Activated naive CD4-positive, alpha-beta T cell treated with Interleukin-2 at 50 U/mL for 16 hours (primary cell): ENCODE measurements at places on chromosomes 13 and 19.

GRCh38 chr13:29185926-29186325 lies 365.8 kb downstream of the MTUS2 start:
- DNase-seq: no peak

- no peak for DNase-seq
Measured at GRCh38 chr19:51114087-51114729, 6.0 kb upstream of the CTU1 start.

DNA sequence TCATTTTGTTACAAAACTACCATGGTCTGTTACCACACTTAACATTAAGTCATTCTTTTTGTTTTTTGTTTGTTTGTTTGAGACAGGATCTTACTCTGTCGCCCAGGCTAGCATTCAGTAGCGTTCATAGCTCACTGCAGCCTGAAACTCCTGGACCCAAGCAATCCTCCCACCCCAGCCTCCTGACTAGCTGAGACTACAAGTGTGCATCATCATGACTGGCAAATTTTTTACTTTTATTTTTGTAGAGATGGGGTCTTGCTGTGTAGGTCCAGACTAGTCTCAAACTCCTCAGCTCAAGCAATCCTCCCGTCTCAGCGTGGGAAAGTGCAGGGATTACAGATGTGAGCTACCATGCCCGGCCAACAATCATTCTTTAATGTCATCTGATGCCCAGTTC lies 3.3 kb downstream of the ALDH16A1 start:
- no peak for DNase-seq

GRCh38 chr13:76888421-76888820 lies 2.2 kb upstream of the KCTD12 start:
- no peak for DNase-seq

DNA sequence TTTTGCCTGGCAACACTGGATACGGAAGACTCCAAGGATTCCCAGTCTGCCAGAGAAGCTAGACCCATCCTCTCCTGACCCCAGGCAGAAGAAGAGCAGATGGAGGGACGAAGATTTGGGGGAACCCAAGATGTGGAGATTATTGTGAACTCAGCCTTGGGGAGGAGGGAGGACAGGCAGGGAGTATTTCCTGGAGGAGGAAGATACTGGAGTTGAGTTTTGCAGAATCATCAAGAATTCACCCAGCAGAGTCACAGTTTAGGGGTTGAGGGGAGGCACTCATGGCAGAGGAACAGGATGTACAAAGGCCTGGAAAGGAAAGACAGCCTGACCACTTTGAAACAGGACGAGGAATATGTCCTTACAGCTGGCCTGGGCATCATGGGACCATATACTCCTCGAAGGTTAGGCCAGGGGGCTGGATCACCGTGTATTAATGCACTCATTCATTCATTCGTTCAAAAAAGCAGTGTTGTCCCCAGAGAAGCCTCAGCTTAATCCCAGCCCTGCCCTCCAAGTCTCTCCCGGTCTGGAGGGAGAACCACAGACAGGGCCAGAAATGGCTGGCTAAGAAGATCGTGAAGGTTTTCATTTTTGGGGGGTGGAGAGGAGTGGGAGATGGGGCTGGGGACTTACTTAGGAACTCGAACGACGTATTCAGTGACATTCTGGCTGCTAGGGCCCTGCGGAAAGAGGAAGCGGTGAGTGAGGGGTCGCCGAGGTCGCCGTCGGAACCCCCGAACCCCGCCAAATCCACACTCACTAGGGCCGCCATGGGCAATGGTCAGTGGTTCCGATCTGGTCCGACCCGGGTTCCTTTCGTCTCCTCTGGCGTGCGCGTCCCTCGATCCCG lies 517 bp downstream of the GTF2F1 start:
- no peak for DNase-seq

GRCh38 chr19:15037586-15037985 lies 11.7 kb upstream of the CASP14 start:
- DNase-seq: no peak

- DNase-seq: no peak
Measured at GRCh38 chr13:92864584-92865284, 361.9 kb upstream of the GPC6 start.

DNA sequence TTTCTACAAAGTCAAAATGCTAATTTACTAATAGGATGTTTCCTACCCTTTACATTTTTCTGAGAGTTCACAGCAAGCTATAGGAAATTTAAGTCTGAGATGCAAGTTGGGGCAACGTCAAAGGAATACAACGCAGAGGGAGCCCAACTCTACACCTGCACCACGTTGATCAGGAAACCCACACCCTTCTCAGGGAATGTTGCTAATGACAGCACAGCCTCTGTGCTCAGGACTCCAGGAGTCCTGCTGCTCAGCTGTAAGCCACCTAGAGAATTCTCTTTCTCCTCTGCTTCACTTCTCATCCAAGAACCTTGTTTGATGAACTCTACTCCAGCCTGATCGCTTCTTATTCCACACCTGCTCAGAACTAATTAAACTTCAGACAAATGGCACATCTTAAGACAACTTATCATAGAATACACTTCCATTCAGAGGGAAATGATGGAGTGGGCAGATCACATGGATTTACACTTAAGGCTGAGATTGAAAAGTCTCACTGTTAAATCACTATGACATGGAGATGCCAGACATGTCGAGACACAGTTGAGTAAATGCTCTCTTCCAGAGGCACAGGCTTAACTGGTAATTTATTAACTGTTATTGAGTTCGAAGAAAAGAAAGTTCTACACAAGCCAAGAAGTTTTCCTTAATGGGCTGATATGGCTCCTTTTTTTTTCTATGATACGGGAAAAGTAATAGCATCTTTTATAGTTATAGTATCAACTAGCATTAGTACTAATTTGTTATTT lies 811.6 kb upstream of the ARGLU1 start:
- no peak for DNase-seq
